ENCODE measurements at places on chromosomes 5 and 9. TPM values are rescaled to one million over a fixed set of nuclear protein-coding genes. Genes with fewer than 3 reads are reported as not detected.

GRCh38 chr5:146564007-146564762 lies 48.2 kb upstream of the GPR151 start:
- H3K4me1 ChIP-seq, result no peaks in the 10 kb centered on the region
- no peak overlapping the region for H3K27ac ChIP-seq
- H3K27me3 ChIP-seq, result no peaks in the 10 kb centered on the region

DNA sequence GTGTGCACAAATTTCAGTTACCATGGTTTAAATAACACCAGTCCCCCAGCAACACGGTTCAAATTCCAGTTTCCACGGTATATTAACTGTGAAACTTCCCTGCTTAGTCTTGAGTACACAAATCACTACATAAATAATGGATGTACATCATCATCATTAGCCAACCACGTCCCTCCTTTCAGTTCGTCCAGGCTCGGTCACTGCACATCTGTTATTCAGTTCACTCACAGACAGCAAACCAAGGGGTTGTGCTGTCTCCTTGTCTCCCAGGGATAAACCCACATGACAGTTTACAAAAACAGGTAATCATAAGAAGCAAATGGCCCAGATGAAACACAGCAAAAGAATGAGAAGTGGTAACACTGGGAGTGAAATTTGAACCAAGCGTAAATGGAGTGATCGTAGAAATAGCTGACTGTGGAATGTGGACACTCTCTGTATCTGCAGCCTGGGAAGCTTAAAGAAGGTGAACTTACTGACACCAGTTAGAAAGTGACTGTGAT lies 61.0 kb upstream of the RAD23B start:
- H3K36me3 ChIP-seq, result no peaks in the 10 kb centered on the region
- H3K27me3 ChIP-seq, result no peaks in the 10 kb centered on the region
- no peak overlapping the region for H3K27ac ChIP-seq
- no peaks in the 10 kb centered on the region for H3K4me1 ChIP-seq
- no peak for DNase-seq

DNA sequence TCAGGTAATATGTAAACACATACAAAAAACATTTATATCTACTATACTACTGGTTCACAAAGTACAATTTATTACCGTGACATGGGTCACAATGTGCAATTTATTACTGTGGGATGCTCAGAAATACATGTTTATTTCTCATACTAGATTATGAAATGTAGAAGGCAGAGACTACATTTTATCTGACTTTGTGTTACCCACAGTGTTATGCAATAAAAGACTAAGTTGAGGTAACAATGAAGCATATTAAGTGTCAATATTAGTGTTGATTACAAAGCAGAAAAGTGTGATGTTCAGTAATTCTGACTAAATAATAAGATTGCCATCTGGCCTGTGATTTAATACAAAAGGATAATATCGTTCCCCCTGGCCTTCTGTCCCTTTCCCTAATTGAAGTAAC lies 42.4 kb downstream of the CPLANE1 start:
- H3K27ac ChIP-seq, result no peak overlapping the region
- H3K4me3 ChIP-seq, result no peak overlapping the region
- H3K4me1 ChIP-seq, result peaks cover 2% of the 10 kb centered on the region
- no peaks in the 10 kb centered on the region for H3K27me3 ChIP-seq

GRCh38 chr9:81256368-81256767 lies 433.0 kb downstream of the TLE1 start:
- H3K27me3 ChIP-seq, result no peaks in the 10 kb centered on the region
- no peaks in the 10 kb centered on the region for H3K36me3 ChIP-seq
- no peaks in the 10 kb centered on the region for H3K4me1 ChIP-seq
- H3K27ac ChIP-seq, result no peak overlapping the region

DNA sequence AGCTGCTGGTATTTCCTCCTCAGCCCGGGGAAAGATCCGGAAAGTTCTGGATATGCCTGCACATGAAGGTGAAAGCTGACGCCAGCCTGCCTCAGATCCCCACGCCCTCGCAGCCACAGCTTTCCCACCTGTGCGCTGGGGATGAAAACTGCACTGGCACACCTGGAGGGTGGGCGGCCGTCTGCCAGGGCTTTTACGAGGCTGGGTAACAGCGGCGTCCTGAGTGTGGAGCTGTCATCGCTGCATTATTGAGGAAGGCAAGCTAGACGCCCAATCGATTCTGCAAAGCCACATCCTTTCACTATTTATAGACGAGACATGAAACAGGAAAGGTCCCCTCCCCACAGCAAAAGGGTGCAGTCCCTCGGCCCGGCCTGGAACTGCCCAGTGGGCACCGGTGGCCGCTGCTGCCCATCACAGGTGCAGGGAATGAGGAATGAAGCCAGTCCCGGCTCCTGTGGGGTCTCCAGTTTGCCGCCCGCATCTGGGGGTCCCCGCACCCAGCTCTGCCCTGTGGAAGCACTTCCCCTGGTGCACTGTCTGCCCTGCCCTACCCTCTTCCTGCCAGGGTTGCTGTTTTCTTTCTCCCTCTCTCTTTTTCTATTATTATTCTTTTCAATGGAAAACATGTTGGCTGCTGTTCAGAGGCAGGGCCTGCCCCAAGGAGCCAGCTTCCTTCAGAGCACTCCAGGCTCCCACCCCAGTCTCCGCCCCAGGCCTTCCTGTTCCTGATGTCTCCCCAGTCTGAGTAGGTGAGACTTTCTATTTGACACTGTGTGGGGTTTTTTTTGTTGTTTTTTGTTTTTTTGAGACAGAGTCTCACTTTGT lies 7.0 kb downstream of the NOTCH1 start:
- no peaks in the 10 kb centered on the region for H3K27me3 ChIP-seq
- H3K4me1 ChIP-seq, result peaks cover 97% of the 10 kb centered on the region
- peak overlapping the region; percentile 87 for H3K27ac ChIP-seq
- DNase-seq, result peak; percentile 83
- H3K36me3 ChIP-seq, result peaks cover 44% of the 10 kb centered on the region

- DNase-seq, result no peak
- H3K4me1 ChIP-seq, result peaks cover 25% of the 10 kb centered on the region
- H3K36me3 ChIP-seq, result no peaks in the 10 kb centered on the region
- no peak overlapping the region for H3K27ac ChIP-seq
- no peaks in the 10 kb centered on the region for H3K27me3 ChIP-seq
These were observed 210.5 kb downstream of the GADD45G start for GRCh38 chr9:89815061-89815902.

- no peak for DNase-seq
- no peaks in the 10 kb centered on the region for H3K27me3 ChIP-seq
- H3K4me3 ChIP-seq, result no peak overlapping the region
- no peaks in the 10 kb centered on the region for H3K4me1 ChIP-seq
- H3K36me3 ChIP-seq, result no peaks in the 10 kb centered on the region
- no peak overlapping the region for H3K27ac ChIP-seq
These were observed 21.6 kb downstream of the FBXL7 start for GRCh38 chr5:15521381-15522186.

- no peak overlapping the region for H3K27ac ChIP-seq
- H3K27me3 ChIP-seq, result no peaks in the 10 kb centered on the region
- peaks cover 6% of the 10 kb centered on the region for H3K4me1 ChIP-seq
- DNase-seq, result peak; percentile 39
- no peaks in the 10 kb centered on the region for H3K36me3 ChIP-seq
- no peak overlapping the region for H3K4me3 ChIP-seq
These were observed 71.5 kb upstream of the RPS23 start for GRCh38 chr5:82349652-82350051.

DNA sequence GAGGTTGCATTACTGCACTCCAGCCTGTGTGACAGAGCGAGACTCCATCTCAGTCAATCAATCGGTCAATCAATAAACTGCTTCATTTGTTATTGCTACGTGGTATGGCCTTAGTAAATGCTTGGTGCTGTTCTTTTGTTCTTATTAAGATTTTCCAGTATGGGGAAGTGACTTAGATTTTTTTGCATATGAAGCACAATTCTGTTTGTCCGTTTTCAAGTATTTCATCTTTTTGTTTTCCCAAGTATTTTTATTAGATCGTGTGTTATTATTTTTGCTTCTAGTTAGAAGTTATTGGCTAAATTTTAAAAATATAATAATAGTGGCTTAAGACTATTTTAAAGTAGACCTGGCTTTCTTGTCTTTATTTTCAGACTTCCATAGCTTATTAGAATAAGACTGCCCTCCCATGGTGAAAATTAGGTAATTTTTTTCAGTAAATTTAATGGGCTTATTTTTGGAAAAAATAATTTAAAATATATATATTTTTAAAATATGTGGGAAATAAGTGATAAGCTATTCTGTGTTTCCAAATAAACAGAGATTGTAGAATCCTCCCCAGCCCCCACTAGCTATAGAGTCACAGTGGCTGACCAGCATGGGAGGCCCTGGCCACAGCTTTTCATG lies 14.7 kb upstream of the OMD start:
- no peak overlapping the region for H3K27ac ChIP-seq
- H3K36me3 ChIP-seq, result no peaks in the 10 kb centered on the region
- no peak for DNase-seq
- H3K4me1 ChIP-seq, result no peaks in the 10 kb centered on the region

DNA sequence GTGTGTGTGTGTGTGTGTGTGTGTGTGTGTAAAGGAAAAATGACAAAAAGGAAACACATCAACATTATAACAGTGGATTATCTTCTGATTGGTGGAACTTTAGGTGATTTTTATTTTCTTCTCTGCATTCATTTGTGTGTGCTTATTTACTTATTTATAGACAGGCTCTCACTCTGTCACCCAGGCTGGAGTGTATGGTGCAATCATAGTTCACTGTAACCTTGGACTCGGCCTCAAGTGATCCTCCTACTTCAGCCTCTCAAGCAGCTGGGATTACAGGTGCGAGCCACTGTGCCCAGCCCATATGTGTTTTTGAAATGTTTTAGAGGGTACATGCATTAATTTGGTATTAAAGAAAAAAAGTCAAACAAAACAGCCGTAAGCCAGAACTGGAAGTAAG lies 39.1 kb downstream of the FAT2 start:
- no peak overlapping the region for H3K4me3 ChIP-seq
- no peaks in the 10 kb centered on the region for H3K4me1 ChIP-seq
- no peak overlapping the region for H3K27ac ChIP-seq
- no peak for DNase-seq
- H3K36me3 ChIP-seq, result no peaks in the 10 kb centered on the region
- H3K27me3 ChIP-seq, result no peaks in the 10 kb centered on the region

DNA sequence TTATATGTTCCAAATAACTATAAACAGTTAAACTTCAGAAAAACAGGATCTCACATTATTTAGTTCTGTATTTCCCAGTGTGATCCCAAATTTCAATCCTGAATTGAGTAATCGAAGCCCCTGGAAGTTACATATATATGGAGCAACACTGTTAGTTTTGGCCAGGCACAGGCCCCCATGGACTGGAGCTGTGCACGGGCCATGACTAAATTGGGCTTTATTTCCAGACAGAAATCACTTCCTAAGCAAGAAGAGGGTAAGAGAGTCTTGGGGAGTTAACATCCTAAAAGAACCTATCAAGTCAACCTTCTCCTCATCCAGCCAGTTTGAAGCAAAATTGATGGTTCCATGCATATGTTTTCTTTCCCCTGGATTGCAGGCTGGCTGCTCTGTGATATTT lies 393.0 kb downstream of the TMEM167A start:
- H3K4me3 ChIP-seq, result no peak overlapping the region
- no peaks in the 10 kb centered on the region for H3K4me1 ChIP-seq
- no peaks in the 10 kb centered on the region for H3K27me3 ChIP-seq
- no peaks in the 10 kb centered on the region for H3K36me3 ChIP-seq
- no peak for DNase-seq

DNA sequence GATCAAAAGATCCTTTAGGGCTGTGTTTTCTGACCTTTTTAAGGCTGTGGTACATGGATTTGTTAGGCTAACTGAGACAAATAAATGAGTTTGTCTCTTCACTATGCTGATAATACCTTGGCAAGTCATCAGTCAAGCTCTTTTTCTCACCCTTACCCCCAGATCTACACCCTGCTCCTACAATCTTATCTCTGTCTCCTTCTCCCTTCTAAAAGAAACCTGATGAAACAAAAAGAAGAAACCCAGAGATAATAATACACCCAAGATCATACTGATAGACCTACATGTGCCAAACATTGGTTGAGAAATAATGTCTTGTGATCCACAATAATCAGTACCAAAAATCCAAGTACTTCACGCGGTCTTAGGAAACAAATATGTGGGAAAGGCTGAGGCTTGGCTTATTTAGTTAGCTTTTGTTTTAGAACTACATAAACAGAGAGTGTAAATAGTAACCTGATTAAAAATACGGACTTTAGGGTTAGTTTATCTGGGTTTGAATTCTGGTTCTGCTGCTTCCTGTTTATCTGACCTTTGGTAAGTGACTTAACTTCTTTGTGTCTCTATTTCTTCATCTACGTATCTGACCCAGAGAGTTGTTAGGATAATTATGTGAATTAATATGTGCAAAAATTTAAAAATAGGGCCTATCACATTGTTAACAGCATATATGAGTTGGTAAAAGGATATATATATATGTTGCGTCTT lies 24.8 kb upstream of the PDCD1LG2 start:
- H3K36me3 ChIP-seq, result no peaks in the 10 kb centered on the region
- H3K27ac ChIP-seq, result no peak overlapping the region
- no peak for DNase-seq
- H3K4me3 ChIP-seq, result no peak overlapping the region
- no peaks in the 10 kb centered on the region for H3K4me1 ChIP-seq

- H3K36me3 ChIP-seq, result no peaks in the 10 kb centered on the region
- no peak for DNase-seq
- no peak overlapping the region for H3K4me3 ChIP-seq
- no peaks in the 10 kb centered on the region for H3K27me3 ChIP-seq
These were observed 10.2 kb downstream of the GFRA3 start for GRCh38 chr5:138264183-138264582.

GRCh38 chr5:143245929-143246561 lies 157.4 kb downstream of the NR3C1 start:
- no peaks in the 10 kb centered on the region for H3K36me3 ChIP-seq
- no peaks in the 10 kb centered on the region for H3K4me1 ChIP-seq
- no peaks in the 10 kb centered on the region for H3K27me3 ChIP-seq

DNA sequence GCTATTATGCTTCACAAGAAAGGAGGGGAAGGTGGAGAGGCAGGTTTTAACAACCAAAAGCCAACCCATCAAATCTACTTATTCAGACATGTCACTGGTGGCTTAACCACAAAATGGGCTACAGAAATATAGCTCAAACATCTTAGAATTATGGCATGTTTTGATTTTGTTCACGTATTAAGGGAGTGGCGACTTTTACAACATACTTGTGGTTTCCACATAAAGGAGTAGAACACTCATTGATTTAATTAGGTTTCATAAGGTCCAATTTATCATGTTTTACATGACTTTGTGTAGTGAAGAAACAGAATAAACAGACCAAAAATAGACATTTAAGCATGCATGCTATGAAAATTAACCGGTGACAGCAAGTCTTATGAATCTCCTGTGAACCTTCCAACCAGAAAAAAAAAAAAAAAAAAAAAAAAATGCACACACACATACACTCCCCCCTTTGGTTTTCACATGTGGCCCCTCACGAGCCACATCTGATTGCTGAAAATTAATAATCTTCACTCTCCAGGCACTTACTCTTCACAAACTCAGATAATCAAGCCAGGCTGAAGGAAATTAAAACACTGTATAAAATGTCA lies 5.4 kb downstream of the ZNF608 start:
- peaks cover 3% of the 10 kb centered on the region for H3K4me1 ChIP-seq
- H3K36me3 ChIP-seq, result no peaks in the 10 kb centered on the region
- H3K27ac ChIP-seq, result no peak overlapping the region
- DNase-seq, result no peak
- H3K27me3 ChIP-seq, result peaks cover 30% of the 10 kb centered on the region

DOCK8 gene
- 207 TPM for total RNA-seq

SLC22A5 gene
- 1.6 TPM for total RNA-seq

PRELID2 gene
- 3.1 TPM for total RNA-seq

KIF12 gene
- not detected for total RNA-seq

PAX5 gene
- total RNA-seq, result 2.1 TPM
